Mesothelial cell of epicardium (in vitro differentiated cells): ENCODE measurements at places on chromosomes 13 and 19. TPM values are rescaled to one million over a fixed set of nuclear protein-coding genes. Genes with fewer than 3 reads are reported as not detected.

DNA sequence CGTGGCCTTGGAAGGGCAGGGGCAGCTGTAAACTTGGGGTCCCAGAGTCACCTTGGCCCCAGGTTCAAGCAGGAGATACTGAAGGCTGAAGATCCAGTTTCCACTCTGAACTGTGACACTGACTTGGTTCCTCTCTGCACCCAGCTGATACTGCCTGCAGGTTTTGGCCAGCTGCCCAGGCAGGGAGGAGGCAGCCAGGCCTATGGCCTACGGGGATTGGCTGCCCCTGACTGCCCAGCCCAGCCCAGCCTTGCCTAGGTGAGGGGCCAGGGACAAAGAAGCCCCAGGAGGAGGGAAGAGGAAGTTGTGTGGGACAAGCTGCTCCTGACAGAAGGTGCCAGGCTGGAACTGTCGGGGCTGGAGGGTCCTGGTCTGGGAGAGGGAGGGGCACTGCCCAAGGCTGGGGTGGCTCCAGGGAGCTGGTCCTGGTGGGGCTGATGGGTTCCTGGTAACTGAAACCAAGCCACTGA, 51.7 kb upstream of the CYP4F8 start:
- DNase-seq: no peak

DNA sequence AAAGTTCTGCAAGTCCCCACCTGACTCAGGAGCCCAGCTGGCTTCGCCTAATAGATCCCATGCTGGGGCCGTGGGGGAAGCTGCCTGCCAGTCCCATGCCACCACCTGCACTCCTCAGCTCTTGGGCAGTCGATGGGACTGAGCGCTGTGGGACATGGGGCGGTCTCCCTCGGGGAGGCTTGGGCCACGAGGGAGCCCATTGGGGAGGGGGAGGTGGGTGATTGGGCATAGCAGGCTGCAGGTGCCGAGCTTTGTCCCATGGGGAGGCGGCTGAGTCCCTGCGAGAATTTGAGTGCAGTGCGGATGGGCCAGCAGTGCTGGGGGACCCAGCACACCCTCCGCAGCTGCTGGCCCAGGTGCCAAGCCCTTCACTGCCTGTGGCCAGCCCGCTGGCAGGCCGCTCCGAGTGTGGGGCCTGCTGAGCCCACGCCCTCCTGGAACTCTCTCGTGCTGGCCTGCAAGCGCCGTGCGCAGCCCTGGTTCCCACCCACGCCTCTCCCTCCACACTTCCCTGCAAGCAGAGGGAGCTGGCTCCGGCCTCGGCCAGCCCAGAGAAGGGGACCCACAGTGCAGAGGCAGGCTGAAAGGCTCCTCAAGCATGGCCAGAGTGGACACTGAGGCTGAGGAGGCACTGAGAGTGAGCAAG, 467.3 kb downstream of the IRS2 start:
- DNase-seq: no peak

TEX29 gene
- total RNA-seq: 0.41 to 0.51 TPM (median 0.45 TPM) in 3 replicates

DNA sequence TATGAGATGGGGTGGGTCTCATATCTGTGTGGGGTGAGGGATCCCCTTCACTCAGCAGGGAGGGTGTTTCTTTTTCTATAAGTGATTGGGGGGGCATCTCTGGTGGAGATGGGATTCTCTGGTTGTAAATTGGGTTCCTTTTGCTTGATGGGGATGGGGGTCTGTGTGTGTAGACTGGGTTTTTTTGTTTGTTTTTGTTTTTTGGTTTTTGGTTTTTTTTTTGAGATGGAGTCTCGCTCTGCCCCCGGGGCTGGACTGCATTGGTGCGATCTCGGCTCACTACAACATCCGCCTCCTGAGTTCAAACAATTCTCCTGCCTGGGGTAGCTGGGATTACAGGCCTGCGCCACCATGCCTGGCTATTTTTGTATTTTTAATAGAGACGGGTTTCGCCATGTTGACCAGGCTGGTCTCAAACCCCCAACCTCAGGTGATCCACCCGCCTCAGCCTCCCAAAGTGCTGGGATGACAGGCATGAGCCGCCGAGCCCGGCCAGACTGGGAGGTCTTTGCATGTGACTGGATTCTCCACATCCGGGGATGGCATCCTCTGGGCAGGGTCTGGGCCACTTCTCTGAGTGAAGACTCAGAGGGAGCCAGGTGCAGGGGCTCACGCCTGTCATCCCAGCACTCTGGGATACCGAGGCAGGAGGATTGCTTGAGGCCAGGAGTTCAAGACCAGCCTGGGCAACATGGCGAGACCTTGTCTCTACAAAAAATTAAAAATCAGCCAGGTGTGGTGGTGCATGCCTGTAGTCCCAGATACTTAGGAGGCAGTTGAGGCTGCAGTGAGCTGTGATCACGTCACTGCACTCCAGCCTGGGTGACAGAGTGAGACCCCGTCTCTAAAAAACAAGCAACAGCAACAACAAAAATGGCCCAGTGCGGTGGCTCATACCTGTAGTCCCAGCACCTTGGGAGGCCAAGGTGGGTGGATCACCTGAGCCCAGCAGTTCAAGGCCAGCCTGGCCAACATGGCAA, 799 bp downstream of the MYBPC2 start:
- no peak for DNase-seq

DNA sequence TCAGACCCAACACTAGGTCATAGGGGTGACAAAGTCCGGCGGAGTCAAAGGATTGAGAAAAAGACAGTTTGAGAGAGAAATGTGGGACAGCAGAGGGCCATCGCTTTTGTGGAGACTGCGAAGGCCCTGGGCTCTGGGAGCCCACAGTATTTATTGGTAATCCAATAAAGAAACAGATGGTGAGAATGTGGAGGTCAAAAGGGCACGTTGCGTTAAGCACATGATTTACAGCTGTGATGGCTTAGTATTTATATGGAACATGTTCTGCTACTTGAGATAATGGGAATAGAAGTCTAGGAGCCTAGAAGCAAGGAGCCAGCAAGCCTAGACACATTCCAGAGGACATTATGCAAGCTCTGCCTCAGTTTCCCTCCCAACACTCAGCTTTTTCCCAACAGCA, 2521.1 kb downstream of the PCDH9 start:
- no peak for DNase-seq

- no peak for DNase-seq
These were observed 128.7 kb downstream of the TUBA3C start for GRCh38 chr13:19052931-19053330.

DNA sequence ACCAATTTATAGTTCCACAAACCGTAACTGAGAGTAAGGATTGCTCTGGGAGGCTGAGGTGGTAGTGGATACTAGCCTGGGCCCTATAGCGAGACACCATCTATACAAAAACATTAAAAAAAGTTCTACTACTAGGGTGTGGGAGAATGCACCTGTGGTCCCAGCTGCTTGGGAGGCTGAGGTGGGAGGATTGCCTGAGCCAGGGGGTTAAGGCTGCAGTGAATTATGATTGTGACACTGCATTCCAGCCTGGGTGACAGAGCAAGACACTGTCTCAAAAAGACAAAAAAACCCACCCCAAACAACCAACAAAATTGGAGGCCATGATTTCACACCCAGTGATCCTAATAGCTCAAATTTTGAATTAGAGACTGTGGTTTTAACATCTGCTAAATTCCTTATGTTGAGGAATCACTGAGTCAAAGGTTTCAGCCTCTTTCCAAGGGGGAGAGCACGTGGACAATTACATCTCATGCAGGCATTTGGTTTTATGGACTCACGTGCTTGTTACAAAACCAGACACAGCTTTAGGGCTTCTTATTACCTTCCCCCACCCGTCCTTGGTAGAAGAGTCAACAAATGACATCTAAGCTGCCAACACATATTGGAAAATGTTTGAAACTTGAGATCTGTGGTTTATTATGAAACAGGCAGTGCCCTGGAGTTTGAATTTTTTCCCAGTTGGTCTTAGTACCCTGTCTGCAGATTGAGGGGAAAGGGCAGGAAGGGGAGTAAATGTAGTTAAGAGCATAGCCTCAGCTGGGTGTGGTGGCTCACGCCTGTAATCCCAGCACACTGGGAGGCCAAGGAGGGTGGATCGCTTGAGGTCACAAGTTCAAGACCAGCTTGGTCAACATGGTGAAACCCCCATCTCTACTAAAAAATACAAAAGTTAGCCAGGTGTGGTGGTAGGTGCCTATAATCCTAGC, 18.5 kb downstream of the CYP2A6 start:
- DNase-seq: no peak

ELSPBP1 gene
- 1.0 TPM in 1 of 3 replicates, not detected in the others for total RNA-seq

DNA sequence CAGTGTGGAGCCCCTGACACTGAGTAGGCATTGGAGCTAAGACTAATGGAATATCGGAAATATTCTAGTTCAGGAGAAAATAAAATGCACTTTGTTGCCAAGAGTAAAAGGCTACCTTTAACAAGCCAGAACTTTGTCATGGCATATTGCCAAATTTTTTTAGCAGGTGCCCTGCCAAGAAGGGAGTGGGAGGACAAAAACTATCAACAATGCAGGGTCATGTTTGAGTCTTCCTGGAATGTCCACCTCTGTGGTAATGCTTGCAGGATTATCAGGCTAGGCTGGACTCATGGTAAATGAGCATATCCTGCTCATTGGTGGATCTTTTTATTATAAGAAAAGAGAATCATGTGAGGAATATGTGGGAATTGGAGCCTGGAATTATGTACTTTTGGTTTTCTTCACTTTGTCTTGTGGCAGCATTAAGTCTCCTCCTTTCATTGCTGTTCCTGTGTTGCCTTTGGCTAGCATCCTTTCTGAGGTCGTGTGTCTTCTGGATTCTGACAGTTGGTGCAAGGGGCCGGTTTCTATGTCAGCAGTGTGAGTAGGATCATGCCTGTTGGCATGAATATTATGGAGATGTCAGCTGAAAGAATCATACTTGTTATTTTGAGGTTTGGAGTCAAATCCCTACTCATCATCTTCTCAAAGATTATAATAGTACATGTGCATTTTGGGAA, 122.9 kb upstream of the SPRY2 start:
- no peak for DNase-seq

APOC4 gene
- total RNA-seq: not detected in 3 replicates

DNA sequence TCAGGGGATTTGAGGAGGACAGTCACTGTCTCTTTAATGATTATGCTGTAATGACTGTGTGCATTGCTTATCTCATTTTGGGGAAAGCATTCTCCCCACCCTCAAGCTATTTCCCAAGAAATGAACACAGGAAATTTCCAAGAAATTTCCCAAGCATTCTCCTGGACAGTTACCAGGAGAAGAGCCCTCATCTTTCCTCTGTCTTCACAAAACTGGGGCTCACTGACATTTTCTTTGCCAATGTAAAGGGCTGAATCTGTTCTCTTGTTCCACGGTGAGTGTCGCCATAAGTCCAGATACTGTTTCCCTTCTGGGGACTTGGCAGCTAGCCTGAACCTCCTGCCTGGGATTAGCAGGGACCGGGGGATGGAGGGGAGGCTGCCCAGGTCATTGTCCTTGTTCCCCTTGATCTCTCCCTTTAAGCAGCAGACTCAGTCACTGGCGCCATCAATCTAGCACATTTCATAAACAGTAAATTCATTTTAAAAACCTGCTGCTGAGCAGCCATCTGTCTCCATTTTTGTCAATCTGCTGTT, 172.8 kb downstream of the DNAJC15 start:
- peak; percentile 44 for DNase-seq

NDUFA3 gene
- total RNA-seq: 126 to 135 TPM (median 135 TPM) in 3 replicates

- DNase-seq: no peak
These were observed 284.7 kb downstream of the TSHZ3 start for GRCh38 chr19:31064491-31064890.

- DNase-seq: no peak
These were observed 28.6 kb upstream of the ZNF492 start for GRCh38 chr19:22605275-22606211.

DNA sequence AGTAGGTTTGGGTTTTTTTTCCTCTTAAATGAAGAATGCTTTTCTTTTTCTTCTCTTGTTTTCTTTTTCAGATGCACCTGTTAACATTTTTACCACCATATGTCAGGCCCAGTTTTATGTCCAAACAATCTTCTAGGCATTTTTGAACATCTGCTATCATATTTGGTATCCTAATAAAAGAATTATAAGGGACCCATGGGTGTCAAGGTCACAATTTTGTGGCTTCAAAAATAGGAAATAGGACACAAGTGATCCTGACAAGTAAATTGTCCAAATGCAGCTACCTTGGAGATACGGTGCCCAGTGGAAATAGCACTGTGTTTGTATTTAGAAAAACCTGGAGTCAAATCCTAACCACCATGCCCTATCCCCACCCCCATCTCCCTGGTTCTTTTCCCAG, 270.3 kb downstream of the MZT1 start:
- DNase-seq: no peak

DNA sequence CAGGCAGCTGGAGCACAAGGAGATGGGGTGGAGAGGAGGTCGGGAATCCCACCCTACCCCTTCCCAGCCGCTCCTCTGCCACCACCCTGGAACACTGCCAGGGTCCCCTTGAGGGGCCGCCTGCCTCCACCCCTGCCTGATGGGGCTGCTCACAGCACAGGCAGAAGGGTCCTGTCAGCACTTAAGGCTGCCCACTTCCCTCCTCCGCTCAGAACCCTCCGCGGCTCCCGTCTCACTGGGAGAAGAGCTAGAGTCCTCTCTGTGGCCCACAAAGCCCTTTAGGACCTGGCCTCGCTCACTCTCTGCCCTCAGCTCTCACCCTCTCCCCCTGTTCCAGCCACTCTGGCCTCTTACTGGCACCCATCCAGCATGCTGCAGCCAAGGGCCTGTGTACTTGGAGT, 3.4 kb upstream of the POLD1 start:
- no peak for DNase-seq

NPAS1 gene
- total RNA-seq: 3.4 to 3.9 TPM (median 3.9 TPM) in 3 replicates

SWSAP1 gene
- total RNA-seq: 2.7 to 2.9 TPM (median 2.8 TPM) in 3 replicates

DNA sequence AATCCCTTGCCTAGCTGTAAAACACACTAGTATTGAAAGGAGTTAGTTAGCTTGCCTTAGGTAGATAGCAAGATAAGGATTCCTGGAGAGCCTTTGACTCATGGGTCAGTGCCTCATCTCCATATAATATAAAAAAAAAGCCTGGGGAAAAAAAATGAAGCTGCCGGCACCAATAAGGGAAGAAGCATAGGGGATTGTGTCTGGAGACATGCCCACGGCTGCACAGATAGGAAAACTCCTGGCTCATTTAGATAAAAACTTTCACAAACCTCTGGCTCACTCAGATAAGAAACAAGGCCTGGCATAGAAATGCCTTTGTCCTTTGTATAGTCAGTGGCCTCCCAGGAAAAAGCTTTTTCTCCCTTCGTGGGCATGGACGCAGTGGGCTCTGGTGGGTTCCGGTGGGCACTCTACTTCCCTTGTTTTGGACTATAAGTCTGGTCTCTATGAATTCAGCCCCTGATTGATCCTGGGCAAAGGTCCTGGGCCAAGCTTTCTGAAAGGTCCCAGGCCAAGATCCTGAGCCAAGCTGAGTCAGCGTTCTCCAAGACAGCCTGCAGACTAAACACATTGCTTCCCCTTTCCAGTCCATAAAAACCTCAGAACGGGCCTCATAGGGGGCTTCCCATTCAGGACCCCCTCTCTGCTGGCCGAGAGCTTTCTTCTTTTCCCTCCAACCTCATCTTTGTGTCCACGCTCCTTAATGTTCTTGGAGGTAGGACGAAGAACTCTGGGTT, 4.9 kb upstream of the OR7A17 start:
- no peak for DNase-seq

- no peak for DNase-seq
These were observed 10.8 kb upstream of the ZNRF4 start for GRCh38 chr19:5444431-5444830.

GRCh38 chr13:19075418-19075817, 106.2 kb downstream of the TUBA3C start:
- DNase-seq: no peak
